ENCODE measurements at places on chromosomes 6 and 20.

DNA sequence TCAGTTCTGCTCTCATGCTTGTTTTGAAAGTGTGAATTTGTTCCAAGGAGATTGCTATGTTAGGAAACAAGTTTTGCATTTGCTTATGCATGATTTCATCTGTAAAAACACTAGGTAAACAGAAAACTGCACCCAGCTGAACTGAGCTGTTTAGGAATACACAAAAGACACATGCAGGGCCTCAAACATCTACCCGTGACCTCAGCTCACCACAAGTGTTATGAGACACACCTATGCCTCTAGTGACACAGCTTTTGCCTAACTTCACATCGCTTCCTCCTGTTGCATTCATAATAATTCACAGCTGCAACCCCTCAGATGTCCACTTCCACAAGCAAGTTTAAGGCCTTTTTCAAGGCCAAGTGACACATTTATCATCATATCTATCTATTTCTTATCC is 98.0 kb upstream of the SLC24A3 start:
- no peak for DNase-seq

DNA sequence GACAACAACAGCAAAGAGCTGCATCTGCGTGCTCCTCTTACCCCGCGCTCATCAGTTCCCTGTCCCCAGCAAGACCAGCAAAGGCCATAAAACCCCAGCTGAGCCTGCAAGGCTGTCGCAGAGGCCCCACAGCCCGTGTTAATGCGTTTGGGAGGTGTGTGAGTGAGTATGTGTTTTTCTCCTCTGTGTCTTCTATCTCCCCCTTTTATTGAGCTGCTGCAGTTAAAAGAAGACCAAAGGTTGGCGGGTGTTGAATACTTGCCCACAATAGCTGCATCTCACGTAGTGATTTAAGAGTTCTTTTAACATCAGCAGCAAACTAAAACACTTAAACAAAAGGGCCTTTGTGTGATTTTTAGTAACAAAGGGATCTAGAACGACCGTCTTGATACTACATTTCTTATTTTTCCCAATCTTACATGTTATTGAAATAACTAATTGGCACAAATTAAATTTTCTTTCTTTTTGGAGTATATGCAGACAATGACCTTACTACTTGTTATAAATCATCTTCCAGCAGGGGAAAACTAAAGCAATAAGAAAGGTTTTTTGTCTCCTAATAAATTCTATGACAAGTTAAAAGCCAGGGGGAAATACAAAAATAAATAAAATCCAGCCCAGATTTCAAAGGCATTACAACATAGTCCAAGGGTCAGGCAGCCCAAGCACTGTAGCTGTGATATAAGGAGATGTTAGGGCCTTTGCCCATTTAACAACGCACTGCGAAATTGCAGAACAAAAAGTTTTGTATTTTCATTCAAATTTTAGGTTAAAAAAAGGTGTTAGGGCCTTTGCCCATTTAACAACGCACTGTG is 27.2 kb upstream of the CNKSR3 start:
- no peak for DNase-seq

- no peak for DNase-seq
These were observed 42.1 kb upstream of the CLIC5 start for GRCh38 chr6:46057792-46058191.

DNA sequence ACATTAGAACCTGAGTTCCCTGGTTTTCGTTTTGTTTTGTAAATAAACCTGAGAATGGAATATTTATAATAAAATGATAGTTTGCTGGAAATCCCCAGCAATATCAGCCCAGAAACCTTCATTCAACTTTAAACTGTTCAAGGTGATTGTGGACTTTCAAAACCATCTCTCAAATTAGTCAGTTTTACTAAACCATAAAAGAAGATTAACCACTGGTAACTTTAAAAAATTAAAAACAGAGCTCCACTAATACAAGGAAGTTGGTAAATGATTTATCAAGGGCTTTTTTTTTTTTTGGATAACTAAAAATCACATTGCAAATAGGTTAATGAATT is 10.0 kb downstream of the MBOAT1 start:
- no peak for DNase-seq

DNA sequence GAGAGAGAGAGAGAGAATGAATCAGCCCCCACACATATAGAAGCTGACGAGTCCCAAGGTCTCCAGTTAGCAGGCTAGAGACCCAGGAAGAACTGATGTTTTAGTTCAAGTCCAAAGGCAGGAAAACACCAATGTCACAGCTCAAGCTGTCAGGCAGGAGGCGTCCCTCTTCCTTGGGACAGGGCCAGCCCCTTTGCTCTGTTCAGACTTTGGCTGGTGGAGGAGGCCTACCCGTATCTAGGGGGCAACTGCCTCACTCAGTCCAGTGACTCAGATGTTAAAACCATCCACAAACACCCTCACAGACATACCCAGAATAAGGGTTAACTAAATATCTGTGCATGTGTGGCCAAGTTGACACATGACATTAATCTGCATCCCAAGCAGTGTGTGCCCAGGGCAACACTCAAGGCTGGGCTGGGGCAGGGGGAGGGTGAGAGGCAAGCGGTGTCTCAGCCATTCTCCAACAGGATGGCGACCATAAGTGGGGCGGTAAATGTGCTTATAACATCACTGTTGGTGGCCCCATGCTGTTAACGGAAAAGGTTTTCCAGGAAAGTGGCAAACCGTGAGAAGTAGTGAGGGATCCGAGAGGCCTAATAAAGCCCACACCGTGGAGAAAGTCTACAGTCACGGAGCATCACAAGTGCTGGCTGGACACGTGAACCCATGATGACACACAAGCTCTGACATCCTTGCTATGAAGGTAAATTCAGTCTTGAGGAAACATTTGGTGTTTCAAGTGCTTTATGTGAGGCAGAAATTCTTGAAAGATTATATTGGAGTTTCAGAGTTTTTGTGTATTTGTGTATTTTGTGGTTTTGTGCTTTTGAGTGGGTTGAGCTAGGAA is 28.1 kb downstream of the RAMACL start:
- DNase-seq = no peak

DNA sequence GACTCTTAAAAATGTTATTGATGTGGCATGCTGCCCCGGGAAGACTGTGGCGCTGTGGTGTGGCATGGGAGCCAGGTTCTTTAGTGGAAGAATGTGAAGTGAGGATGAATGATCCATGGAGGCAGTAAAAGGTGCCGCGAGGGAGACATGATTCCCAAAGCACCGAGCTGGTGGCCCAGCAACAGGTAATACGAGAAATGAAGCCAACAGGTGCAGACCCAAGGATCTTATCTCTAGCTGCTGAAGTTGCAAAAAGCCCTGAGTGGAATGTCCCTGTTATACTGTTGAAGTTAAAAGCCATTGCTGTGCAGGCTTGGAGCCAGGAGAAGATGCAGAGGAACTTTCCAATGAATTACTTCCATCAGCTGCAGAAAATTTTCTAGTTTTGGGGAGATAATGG is 53.5 kb downstream of the OR2B6 start:
- no peak for DNase-seq

- no peak for DNase-seq
These were observed 201.7 kb upstream of the PRDM1 start for GRCh38 chr6:105884426-105884825.

- DNase-seq = no peak
These were observed 995.9 kb upstream of the ADGRB3 start for GRCh38 chr6:67639161-67639560.

GRCh38 chr6:16244869-16245451 is 6.6 kb downstream of the GMPR start:
- DNase-seq = no peak

DNA sequence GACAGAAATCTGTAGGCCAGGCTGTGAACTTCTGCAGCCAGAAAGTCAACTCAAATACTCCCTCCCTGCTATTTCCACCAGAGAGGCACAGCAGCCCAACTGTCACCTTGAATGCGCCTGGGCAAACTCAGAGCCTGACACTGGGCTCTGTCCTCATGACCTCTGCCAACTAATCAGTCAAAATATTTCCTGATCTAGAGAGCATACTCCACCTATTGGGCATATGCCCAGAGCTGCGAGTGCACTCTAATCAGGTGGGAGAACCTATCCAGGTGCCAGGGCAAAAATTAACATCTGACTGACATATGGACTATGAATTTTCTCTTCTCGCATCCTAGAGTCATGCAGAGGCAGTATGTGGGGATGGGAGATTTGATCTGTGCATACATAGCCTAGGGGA is 406.3 kb upstream of the RUNX2 start:
- no peak for DNase-seq

DNA sequence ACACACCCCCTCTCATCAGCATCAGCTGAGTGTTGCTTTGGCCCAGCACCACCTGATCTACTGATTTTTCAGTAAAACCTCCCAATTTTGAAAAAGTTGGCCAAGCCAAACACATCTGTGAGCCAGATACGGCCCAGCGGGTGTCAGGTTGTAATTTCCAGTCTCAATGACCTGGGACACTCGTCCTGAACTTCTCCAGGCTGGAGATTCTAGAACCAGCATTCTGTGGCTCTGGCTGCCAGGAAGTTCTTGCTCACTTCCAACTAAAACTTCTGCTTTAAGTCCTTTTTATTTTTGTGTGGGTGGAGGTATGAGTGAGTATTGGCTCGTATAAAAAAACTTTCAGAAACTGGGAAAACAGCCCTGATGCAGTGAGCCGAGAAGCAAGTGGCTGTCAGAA is 5.1 kb downstream of the KIAA1755 start:
- no peak for DNase-seq

DNA sequence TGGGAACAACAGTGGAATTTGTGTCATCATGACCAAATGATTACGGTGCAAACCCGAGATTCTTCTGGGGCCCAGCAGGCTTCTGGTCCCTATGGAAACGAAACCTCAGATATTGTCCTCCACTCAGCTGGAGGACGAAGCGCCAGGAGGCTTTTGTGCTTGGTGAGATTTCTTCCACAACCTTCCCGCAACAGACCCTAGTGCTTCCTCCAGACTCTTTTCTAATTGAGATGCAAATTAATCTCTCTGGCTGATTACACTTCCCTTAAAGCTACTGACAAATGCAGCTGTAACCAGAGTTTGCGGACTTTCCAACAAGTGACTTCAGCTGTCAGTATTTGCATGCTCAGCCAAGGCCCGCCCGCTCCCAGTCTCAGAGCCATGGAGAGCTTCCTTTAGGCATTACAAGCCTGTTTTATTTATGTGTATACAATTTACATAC is 96.0 kb downstream of the INSM1 start:
- DNase-seq = no peak

DNA sequence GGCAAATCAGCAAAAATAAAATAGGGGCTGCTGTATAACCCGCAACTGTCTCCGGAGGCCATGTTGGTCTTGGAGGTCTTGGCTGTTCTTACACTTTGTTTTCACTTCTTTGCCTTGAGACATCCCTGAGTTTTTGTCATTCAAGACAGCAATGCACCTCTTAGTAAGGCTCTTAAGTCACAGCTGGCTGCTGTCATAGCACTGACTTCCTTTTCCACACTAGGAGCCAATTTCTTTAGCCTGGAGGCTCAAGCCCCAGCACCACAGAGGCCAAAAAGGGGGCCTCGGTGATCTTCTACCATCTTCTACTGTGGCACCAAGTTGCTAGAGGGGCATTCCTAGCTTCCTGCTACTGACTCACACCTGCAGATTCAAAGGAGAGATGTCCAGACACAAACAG is 536.3 kb downstream of the CDH26 start:
- DNase-seq = no peak

DNA sequence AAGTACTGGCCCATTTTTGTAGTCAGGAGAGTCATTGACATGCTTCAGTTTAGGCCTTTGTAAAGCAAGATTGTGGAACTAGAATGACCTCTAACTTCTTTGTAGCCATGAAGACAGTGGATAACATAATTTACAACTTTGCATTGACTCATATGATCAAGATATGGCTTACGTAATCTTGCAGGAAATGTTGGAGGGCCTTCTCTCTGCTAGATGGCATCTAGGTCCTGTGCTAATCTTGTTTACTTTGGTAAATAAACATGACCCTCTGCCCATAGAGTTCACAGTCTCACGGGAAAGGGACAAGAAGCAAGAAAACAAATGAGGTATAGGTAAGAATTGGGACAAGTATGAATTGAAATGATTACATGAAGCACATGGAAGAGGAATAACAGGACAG is 355.2 kb upstream of the ARID1B start:
- DNase-seq = no peak

- peak; percentile 75 for DNase-seq
These were observed 8.7 kb upstream of the CCR6 start for GRCh38 chr6:167113935-167114910.

DNA sequence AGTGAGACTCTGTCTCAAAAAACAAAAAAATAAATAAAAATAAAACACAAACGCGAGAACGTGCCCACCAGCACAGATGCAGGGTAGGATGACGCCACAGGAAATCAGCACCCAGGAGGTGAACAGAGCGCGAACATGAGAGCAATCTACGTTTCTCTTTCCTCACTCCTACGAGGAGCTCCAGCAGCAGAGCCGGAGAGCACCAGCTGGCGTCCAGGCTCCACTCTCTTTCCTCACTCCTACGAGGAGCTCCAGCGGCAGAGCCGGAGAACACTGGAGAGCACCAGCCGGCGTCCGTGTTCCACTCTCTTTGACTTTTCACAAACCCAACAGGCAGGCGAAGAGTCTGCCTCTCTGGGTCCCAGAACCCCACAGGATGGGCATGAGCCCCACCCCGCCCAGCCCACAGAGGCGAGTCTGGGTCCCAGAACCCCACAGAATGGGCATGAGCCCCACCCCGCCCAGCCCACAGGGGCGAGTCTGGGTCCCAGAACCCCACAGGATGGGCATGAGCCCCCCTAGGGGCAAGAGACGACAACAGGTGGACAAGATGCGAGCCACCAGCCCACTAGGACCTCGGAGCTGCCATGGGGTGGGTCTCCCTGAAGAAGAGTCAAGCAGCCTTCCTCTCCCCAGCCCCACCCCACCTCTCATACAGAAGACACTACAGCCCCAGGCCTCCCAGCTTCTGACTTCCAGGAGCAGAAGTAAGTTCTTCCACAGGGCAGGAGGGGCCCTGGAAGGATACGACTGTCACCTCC is 20.2 kb downstream of the ZBTB46 start:
- no peak for DNase-seq

GRCh38 chr6:52053038-52053695 is 34.2 kb downstream of the PKHD1 start:
- DNase-seq = no peak

DNA sequence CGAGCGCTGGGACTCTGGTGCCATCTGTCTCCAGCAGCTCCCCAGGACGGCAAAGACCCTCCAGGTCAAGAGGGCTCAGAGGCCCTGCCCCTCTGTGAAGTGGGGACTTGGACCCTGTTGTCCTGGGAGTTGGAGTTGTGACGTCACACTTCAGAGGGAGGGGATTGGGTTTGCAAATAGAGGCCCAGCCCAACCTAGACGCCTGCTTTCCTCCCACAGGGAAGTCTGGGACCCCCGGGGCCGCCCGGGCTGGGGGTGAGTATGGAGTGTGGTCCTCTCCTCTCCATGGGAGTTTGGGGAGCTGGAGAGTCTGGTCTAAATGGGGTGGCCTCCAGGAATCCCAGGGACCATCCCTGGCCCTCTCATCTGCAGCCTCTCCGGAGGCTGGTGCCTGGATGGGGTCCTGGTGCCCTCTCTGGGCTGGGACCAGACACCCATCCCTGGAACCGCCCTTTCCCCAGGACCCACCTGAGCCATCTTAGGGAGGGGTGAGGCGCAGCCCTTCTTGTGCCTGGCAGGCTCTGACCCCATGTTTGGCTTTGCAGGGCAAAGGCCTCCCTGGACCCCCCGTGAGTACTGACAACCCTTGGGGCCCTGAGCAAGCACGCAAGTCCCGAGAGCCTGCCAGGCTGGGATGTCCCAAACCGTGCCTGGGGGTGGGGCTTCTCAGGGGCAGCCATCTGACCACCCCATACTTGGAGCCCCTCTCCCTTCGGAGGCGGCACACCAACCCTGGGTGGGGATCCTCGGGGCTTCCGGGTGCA is 4.3 kb downstream of the COL9A3 start:
- no peak for DNase-seq

GRCh38 chr6:156199182-156199581 is 578.0 kb upstream of the ARID1B start:
- no peak for DNase-seq

- peak; percentile 35 for DNase-seq
These were observed 537 bp downstream of the PPIL4 start for GRCh38 chr6:149545258-149545753.

Measured in CD8-positive, alpha-beta memory T cell (primary cell).